Activated naive CD4-positive, alpha-beta T cell treated with anti-CD3 and anti-CD28 coated beads, Interleukin-2, amount 50 U/mL, for 16 hours (primary cell): ENCODE measurements at places on chromosomes 4 and X.

GRCh38 chrX:100995469-100995868 lies 26.0 kb downstream of the ARL13A start:
- DNase-seq = peak; percentile 9

DNA sequence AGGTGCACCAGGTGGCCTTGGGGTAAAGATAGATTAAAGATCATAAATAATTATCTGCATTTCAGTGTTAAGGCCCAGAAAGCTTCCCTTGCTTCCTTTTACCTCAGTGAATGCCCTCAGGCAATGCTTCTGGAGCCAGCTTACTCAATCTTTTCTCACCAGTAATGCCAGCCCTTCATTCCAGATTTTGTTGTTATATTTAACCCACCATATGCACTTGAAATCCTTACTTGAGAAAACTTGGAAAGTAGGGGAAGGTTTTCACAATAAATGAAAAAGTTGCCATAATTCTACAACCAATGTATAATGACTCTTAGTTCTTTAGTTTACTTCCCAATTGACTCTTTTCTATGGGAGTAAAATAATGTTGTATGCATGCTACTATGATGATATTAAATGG lies 17.1 kb upstream of the PBDC1 start:
- DNase-seq = no peak

GRCh38 chr4:7063362-7063761 lies 4.5 kb downstream of the GRPEL1 start:
- no peak for DNase-seq

GRCh38 chrX:35115205-35115604 lies 172.6 kb downstream of the FAM47B start:
- DNase-seq = no peak

- no peak for DNase-seq
Measured at GRCh38 chr4:151420250-151420807, 11.4 kb downstream of the FHIP1A start.

DNA sequence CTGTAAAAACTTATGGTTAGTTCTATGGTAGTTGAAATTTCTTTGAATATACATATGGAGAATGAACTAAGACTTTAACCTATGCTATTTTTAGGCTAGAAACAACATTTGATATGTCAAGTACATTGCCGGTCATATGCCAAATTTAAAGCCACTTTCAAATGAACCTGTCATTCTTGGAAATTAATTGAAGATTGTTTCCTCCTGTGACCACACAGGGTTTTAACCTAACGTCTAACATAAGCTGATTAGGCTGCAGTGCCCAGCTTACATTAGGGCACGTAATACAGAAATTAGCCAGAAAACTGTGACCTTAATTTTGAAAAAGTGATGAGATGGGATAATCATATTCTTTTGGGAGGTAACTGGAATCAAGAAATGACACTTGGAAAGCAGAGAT lies 645.9 kb downstream of the FSTL5 start:
- no peak for DNase-seq

GRCh38 chr4:118834070-118834469 lies 1.9 kb downstream of the SEC24D start:
- DNase-seq = no peak

DNA sequence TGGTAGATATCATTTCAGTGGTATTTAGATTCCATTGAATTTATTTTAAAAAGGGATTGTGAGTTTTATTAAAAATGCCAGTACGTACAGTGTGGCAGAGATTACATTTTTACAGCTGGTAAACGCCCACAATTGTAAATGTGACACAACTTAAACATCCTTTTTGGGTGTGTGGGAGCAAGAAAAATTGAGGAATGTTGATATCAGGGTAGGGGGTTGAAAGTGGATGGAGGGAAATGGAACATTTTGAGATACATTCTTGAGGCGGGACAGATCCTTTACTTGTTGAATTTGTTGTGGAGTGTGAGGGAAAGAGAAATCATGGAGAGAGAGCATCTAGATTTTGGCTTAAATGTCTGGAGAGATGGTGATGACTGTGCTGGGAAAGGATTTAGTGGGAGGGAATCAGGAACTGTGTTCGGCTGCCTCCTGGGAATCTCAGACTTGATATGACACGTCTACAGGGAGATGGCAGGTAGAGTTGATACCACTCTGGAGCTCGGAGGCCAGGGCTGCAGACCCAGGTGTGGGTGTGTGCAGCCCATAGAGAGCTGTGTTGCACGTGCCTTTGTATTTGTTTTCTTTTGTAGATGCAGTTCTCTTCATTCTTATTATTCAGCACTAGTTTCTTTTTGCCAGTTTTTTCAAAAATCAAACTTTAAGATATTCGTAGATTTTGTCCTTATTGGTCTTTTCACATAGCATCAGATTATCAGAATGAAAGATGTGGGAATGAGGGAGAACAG lies 10.8 kb downstream of the TMEM131L start:
- no peak for DNase-seq

- DNase-seq = no peak
Measured at GRCh38 chr4:26889356-26889755, 28.7 kb downstream of the STIM2 start.

- no peak for DNase-seq
Measured at GRCh38 chr4:70449220-70449619, 22.8 kb upstream of the MUC7 start.

- peak; percentile 70 for DNase-seq
Measured at GRCh38 chrX:154136627-154137161, 7.3 kb upstream of the OPN1LW start.

GRCh38 chr4:105624530-105624929 lies 72.1 kb downstream of the ARHGEF38 start:
- no peak for DNase-seq

DNA sequence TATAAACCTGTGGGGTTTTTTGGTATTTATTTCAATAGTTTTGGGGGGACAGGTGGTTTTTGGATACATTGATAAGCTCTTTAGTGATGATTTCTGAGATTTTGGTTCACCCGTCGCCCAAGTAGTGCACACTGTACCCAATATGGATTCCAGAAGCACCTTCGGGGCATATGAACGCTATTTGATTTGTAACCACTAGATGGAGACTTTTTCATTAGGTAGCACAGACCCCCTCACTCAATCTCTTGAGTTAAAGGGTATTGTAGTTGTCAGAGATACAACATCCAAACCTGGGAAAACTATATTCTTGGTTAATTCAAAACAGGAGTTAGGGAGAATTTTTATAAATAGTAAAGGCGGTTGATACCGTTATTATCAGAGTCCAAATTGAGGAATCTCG lies 79.8 kb downstream of the SPANXN3 start:
- DNase-seq = no peak

DNA sequence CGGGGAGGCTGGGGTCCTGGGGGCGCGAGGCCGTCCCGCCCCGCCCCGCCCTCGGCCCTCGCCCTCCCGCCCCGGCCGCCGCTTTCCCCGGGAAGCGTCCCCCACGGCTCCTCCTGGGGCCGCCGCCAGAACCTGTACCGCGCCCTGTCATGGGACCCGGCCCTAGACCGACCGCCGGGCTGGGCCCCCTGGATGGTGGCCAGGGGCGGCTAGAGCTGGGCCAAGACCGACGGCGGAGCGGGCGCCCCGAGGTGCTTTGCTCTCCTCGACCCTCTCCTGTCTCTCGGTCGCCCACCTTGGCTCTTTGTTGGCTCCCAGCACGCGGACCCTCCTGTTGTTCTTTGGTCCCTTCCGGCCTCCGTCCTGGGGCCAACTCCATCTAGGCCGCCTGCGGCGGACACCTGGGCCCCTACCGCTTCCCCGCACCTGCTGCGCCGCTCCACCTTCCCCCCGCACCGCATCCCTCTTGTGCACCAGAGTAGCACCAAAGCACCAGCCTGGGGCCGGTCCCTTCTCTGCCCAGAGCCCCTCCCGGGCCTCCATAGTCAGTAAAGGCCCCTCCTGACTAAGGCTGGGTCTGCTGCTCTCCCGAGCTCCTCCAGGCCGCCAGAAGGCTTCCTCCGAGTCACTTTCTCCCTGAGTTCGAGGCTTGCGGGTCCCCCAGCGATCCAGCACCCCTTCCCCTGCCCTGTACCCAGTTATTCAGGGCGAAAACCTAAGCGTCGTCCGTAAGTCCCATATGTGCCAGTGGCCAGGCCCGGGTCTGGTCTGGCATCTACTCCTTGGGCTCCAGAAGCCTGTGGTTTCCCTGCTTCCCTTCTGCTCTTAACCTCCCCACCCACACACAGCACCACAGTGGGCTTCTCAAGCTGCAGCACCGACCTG lies 587 bp downstream of the TACC3 start:
- DNase-seq = no peak

GRCh38 chr4:2243681-2244380 lies 1.9 kb upstream of the HAUS3 start:
- no peak for DNase-seq

GRCh38 chr4:87255755-87256154 lies 35.3 kb upstream of the KLHL8 start:
- no peak for DNase-seq

DNA sequence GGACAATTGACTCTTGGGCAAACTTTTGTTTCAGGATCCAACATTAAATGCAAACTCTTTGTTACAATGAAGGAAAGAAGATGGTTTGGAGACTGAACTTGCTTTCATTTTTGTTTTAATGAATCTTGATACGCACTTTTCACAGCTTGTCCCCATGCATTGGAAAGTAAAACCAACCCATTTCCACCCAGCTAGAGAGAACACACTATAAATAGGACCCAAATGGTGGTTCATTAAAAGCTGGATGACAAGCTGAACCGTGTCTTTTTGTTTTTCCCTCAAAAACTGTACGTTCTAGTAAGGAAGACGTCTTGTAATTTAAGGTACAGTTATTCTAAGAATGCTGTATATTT lies 95.3 kb upstream of the EGFL6 start:
- no peak for DNase-seq

DNA sequence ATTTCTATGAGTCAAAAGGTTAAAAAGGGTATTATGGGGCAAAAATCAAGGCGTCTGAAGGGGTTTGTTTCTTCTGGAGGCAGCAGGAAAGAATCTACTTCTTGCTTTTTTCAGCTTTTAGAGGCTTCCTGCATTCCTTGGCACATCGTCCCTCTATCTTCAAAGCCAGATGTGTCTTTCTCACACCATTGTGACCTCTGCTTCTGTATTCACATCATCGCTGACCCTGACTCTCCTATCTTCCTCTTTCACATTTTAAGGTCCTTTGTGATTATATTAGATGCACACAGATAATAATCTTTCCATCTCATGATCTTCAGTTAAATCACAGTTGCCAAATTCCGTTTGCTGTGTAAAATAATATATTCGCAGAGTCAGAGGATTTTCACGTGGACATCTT lies 112.7 kb downstream of the PPP4R3C start:
- no peak for DNase-seq

DNA sequence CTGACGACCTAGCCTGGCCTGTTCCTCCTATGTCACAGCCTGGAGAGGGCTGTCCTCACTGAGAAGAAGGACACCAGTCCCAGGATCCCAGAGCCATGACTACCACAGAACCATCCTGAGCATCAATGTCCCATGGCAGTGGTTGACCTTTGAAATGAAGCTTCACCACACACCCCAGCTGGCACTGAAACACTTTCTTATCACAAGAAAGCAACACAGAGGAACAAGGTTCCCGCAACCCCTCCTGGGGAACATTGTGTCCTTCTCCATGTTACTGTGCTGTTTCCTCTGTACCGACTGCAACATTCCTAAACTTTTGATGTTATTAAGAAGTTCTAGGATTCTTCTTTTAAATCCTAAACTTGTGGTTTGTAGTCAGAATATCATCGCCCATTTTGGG lies 21.2 kb upstream of the FAM156A start:
- DNase-seq = no peak

- DNase-seq = no peak
Measured at GRCh38 chr4:55742655-55743202, 76.9 kb upstream of the EXOC1L start.

DNA sequence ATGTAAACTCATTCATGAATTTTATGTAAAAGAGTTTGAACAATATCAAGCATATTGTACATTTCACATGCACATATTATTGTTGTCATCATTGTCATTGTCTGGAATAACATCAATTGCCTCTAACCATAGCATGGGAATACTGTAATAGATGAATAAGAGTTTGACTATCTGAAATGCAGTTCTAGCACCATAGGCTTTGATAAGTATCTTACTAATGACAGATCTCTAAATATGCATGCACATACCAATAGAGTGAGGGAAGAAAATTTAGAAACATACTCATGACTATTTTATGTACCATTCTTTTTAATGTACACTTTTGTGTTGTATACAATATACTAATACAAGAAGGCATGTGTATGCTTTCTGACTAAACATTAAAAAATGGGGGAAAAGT lies 161.6 kb upstream of the SPRY1 start:
- no peak for DNase-seq

- no peak for DNase-seq
Measured at GRCh38 chr4:70177090-70177489, 18.4 kb upstream of the ODAM start.

DNA sequence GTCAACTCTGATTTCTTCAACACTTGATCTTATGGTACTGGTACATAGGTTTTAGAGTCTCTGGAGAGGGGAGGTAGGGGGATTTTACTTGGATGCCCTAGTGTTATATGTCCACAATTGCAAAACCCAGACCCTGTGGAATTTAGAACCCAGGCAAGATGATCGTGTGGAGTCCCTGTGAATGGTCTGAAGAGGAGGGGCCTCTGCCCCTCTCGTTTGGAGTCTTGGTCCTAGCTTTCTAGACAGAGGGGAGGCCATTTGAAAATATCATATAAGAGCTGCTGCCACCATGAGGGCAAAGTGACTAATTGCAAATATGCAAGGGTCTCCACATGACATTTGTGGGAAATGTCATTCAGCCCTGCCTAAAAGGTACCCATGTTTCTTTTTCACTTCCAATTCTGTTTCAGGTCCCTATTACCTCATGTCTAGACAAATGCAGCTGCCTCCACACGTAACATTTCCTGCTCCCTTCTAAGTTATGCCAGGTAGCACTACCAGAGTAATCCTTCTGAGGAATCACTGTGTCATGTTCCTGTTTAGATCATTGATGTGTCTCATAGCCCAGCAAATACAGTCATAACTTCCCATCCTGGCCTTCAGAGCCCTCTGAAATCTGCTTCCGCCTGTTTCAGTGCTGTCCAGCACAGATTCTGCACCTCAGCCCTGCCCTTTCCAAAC lies 126.8 kb downstream of the KLHL8 start:
- DNase-seq = peak; percentile 43

DNA sequence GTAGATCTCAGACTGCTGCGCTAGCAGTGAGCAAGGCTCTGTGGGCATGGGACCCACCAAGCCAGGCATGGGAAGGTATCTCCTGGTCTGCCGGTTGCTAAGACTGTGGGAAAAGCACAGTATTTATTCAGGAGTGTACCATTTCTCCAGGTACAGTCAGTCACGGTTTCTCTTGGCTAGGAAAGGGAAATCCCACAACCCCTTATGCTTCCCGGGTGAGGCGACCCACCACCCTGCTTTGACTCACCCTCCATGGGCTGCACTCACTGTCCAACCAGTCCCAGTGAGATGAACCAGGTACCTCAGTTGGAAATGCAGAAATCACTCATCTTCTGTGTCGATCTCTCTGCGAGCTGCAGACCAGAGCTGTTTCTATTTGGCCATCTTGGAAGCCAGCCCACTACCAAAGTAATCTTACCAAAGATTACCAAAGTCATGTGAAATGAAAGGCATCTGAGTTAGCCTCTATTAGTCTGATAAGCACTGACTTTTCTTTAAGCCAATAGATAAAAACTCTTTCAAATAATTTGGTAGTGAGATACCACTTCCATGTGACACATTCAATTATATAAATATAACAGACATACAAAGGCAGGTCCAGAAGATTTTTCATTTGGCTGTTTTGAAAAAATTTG lies 8.5 kb upstream of the HTN1 start:
- DNase-seq = no peak
